Activated T-cell treated with anti-CD3 and anti-CD28 coated beads for 24 hours (primary cell): ENCODE measurements at places on chromosomes 4 and X.

DNA sequence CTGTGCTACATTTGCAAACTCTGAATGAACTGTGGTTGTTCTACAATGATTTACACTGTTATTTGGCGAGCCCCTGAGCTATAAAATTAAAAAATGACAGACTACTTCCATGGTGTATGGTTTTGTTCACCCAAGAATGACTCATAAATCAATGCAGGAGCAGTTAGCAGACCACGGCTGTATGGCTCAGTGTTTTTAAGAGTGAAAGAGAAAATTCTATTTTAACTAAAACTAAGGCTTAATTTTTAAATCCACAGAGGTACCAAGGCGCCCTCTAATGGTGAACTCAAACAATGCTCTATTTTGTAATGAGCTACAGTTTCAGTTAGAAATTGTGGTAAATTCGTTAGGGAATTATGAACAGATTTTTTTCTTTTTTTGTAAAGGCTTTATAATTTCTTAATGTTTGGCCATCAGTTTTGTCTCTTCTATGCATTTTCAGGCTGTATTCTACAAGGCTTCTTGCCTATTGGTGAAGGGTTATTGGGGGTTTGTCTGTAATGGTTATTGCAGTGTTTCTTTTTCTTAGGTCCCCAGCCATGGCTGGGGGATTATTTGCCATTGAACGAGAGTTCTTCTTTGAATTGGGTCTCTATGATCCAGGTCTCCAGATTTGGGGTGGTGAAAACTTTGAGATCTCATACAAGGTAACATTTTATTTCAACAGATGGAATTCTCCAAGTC lies 32.5 kb downstream of the HMGB2 start:
- no peak for DNase-seq

DNA sequence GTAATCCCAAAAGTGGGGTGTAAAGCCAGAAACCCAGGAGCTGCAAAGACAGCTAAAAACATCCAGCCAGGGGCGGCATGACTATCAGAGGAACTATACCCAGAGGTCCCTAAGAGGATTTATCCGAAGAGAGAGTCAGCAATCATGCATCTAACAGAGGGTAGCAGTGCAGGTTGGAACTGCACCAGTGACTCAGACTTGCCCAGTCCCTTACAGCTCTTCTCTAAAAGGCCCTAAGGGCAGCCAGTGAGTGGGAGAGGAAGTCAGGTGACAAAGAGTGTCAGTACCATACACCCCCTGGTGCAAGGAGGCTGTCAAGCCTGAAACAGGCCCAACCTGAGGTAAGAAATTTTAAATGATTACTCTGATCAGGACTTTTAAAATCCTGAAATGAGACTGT lies 88.1 kb downstream of the CAMK2D start:
- peak; percentile 33 for DNase-seq

DNA sequence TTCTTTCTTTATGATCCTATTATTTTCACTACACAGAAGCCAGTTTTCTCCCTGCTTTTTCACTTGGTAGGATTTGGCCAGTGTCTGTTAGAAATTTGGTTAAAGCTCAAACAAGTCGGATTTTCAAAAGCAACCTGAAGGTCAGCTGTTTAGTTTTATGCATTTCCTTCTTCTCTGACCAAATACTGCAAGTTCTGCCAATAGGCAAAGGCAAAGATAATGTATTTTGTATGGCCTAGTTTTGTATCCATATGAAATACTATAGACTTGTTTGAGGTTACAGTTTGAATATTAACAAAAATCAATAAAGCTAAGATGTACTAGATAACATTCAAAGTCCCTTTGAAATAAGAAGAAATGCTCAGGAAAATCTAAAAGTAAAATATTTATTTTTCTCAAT lies 439.4 kb downstream of the TRIML1 start:
- no peak for DNase-seq

DNA sequence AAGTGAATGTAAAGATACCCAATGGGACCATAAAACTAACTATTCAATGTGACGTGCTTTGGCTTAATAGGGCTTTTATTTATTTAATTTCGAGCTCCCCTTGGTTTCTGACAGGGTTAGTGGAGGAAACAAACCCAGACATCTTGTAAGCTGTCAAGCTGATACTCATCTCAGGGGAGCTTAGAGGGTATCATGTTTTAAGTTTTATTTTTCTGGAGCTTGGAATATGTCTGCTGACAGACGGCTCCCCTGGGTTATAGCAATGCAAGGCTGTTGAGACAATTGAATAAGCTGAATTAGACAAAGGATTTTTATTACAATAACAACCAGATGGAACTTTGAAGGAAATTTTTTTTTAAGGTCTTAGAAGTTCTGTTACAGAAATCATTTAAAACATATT lies 456.5 kb downstream of the IL1RAPL1 start:
- no peak for DNase-seq

GRCh38 chrX:132216283-132216682 lies 3.0 kb downstream of the RAP2C start:
- no peak for DNase-seq

GRCh38 chrX:41005445-41005992 lies 79.7 kb upstream of the USP9X start:
- no peak for DNase-seq

- DNase-seq, result peak; percentile 16
Observed at GRCh38 chrX:46686003-46686645, 72.8 kb downstream of the SLC9A7 start.

DNA sequence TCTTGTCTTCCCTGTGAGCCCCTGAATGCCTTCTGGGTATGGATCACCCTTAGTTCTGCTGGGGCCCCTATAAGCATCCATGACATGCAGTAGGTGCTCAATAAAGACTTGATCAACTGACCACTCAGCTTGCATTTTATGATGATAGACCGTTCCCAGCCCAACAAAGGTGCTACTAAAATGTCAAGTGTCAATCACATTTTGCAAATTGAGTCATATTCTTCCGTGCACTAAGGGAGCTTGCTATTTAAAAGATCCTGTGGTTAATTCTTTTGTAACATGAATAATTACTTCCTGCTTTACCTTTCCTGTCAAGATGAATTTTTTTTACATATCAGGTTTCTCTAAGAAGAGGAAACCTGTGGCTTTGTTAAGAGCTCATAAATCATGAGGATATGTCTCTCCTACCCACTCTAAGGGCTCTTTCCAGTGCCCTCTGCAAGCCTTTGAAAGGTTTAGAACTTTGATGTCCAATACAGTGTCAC lies 47.6 kb downstream of the SH3KBP1 start:
- no peak for DNase-seq

DNA sequence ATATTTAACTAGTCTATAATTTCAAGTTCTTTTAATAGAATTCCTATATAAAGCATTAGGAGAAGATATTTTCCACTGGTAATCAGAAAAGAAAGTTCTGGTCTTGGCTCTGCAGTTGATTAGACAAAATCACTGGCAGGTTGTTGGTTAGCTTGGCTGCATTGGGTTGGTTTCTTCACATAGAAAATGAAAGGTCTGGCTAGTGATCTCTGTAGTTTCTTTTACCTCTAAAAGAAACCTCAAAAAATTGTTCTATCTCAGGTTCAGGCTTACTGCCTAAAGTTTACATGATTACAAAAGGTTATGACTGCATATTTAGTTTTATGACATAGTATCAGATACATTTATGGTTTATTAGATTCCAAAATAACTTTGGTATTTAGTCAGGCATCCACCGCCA lies 95.8 kb upstream of the NAP1L5 start:
- DNase-seq, result no peak

GRCh38 chr4:56828784-56829535 lies 7.5 kb upstream of the SPINK2 start:
- no peak for DNase-seq

DNA sequence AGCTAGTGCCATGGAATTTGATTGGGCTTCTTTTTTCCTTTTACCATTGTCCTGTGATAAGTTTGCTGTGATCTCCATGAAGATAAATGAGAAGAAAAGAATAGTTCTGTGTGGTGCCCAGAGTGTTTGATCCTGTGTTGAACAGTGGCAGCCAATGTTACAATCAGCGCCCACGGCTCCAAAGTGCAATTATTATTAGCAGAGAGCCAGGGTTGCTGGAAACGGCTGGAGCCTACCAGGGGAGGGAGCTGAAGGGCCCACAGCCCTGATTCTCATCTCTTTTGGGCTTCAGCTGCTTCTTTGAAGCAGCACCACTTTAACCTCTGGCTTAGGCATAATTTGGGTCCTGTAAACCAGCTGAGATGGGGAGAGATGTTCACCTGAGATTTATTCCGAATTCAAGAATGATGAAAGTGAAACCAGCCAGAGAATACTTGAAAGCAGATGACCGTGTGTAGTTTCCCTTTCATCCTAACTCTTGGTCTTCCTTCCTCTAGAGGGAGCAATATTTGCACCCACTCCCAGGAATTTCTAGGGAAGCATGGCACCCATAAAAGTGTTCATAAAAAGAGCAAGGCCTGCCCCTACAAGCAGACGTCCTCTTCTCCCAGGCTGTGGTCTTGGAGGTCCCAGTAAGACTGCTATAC lies 298.3 kb downstream of the EVC2 start:
- no peak for DNase-seq
